Lower leg skin (tissue), 4 donors: ENCODE measurements at places on chromosomes 5 and 9.

DNA sequence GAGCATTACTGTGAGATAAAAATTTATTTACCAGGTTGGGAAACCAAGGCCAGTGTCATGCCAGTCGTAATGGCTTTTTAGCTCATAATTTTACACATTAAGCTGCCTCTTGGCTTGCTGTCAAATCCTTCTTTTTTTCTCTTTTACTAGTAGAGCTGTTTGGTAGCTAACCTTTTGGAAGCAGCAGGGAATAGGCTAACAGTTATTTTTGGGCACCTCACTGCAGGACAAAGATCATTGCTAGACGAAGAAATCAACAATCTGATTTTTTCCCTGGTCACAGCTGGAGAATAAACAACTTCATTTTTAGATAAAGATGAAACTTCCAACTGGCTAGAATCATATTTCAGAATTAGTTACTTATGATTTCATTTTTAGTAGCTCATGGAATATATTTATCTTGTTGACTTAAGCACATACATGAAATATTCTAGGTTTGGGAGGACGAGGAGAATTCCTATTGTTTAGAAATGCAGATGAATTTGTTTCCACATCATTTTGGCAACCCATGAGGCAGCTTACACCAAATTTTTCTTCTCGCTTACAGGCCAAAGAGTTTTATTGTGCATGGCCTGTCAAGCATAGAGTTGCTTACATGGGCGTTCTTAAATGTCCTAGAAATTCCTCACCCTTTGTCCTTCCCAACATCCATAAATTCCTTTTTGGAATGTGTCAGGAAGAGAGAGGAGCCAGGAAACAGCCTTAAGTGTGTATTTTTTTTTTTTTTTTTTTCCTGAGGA is 19.6 kb downstream of the TNC start:
- DNase-seq: no peak

DNA sequence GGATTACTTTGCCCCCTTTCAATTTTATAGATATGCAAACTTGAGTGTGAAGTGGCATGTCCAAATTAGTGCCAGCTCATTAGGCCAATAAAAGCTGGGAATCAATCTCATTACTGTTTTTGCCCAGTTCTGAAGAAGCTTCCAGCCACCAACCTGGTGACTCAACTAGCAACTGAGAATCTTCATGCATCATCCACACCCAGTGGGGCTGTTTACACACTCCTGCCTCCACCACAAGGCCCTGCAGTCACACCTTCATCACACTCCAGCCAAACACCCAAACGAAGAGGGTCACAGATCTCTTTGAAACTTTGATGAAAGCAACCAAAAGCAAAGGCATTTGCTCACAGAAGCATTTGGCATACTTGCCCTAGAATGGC is 41.3 kb upstream of the S1PR3 start:
- DNase-seq: no peak

- no peak for DNase-seq
Observed at GRCh38 chr5:53116597-53116996, 7.0 kb upstream of the MOCS2 start.

GRCh38 chr9:3955305-3955687 is 344.6 kb downstream of the GLIS3 start:
- no peak for DNase-seq

DNA sequence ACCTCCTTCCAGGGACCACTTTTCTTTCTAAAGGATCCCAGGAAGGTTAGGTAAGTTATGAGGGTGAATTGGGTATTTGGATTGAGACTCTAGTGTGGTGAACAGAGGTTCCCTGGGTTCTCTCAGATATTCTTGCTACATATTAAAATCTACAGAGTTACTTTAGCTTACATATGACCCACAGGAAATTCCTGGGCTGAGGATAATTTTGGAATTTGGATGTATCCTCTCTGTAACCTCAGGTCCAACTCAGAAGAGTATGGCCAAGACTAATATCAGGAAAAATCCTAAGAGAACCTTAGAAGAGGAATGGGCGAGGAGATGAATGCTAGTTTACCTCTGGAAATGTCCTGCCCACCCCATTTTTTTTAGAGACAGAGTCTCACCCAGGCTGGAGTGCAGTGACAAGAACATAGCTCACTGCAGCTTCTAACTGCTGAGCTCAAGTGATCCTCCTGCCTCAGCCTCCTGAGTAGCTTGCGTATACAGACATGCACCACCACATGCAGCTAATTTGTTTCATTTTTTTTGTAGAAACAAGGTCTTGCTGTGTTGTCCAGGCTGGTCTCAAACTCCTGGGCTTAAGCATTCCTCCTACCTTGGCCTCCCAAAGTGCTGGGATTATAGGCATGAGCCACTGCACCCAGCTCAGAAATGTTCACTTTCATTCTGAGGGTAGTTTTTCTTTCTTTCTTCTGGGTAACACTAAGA is 196.4 kb downstream of the ARHGEF28 start:
- no peak for DNase-seq

- DNase-seq: no peak
Observed at GRCh38 chr9:7216004-7216841, 458.4 kb downstream of the KDM4C start.

DNA sequence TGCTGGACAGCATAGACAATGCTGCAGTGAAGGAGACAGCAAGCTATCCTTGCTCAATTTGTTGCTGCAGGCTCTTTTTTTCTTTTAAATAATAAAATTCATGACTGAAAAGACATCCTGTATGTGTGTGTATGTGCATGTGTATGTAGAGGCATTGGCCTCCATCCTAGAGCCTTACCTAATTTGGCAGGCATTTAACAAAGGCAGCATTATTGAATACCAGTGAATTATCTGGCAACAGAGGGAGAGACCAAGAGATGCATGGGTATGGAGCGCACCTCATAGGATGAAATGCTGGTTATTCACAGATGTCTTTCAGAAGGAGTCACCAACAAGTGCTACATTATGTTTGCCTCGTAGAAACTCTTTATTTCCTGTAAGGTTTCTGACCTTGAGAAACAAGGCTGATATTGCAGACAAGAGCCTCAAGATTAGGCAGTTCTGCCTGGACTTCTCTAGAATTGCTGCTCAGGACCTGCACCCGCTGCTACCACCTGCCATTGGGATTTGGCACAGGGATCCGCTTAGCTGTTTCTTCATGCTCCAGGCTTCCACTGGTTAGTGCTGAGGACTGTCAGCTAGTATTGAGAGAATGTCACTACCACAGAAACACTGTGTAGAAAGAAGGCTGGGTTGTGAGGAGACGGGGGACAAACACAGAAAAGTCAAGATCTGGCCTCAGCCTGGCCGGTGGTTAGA is 247.7 kb upstream of the RFX3 start:
- DNase-seq: no peak

DNA sequence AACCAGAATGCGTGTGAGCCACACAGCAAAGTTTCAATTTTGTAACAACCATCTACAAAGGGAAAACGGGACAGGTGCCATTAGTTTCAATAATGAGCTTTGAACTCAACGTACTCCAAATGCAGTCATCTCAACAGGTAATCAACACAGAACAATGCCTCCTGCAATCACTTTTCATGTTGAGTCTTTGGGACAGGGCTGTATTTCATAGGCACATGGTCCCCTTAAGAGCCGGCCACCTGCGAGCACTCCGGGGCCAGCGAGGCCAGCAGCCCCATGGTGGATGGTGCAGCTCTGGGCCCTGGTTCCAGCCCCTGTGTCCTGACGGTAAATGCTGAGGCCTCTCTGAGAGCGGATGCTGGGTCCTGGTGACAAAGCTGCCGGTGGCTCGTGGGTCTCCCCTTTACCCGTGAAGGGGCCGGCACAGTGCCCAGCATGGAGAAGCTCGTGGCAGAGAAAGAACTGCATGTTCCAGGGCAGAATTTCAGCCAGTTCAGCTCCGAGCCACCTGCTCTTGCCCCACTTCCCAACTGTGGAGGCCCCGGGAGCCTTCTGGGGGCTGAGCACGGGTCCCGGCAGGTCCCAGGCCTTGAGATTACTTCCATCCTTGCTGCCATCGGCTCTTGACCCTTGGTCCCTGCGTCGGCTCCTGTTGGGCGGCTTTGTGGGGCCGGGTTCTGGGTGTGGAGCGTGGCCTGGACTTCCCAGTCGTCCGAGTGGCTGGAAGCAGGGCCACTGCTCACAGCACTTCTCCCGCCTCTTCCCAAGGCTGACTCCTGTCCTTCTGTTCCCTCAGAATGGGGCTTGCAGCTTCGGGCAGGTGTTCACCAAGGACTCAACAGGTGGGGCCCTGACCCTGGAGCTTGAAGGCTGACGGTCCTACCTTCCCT is 26.1 kb upstream of the RNU6ATAC start:
- DNase-seq: peak; percentile 81

DNA sequence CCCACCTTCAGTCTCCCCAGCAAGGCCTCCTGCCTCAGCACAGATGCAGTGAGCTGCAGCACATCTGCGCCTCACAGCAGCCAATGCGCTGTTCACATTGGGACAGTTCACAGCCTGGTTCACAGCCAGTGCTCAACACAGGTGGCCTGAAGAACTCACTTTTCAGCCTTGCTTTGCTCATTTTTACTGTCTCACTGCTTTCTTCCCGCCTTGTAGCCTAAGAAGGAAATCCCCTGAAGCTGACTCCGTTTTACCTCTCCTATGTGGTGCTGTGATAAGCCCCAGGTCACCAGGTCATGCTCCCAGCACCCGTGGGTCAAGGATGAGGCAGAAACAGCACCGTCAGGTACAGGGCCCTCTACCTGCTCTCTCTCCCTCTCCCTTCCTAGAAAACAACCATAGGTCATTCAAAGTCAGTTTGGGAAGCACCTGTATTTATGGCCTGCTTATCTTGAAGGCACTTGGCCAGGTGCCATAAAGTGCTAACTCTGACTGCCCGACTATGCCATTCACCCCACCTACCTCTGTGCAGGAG is 1.1 kb downstream of the GCNT4 start:
- no peak for DNase-seq

GRCh38 chr9:91120200-91120599 is 241.5 kb downstream of the AUH start:
- peak; percentile 42 for DNase-seq

GRCh38 chr9:3508078-3508431 is 17.7 kb downstream of the RFX3 start:
- DNase-seq: no peak

- peak; percentile 91 for DNase-seq
Observed at GRCh38 chr5:177086654-177087397, at the start of gene FGFR4. FGFR4 (plus strand) TSS chr5:177086915; CDS start chr5:177089603, 2,688 bp downstream.

DNA sequence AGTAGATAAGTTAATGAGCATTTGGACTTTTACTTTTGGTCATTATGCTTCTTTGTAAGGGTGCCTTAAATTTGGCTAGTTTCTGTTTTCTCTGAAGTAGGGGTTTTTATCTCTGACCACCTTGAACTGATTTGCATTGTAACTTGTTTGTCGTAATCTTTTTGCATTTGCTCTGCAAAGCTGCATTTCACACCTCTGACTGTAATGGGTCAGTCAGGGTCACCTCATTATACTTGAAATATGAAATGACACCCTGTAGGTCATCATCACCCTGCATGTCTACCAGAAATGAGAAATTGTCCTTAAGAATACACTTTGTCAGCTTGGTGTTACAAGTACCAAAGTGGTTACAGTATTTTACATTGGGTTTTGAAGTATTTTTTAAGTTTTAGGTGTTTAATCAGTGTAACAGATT is 74.0 kb downstream of the KCNN2 start:
- DNase-seq: no peak

- no peak for DNase-seq
Observed at GRCh38 chr9:76827296-76828080, 63.2 kb downstream of the PCA3 start.

GRCh38 chr5:36145311-36145710 is 6.4 kb downstream of the LMBRD2 start:
- no peak for DNase-seq

DNA sequence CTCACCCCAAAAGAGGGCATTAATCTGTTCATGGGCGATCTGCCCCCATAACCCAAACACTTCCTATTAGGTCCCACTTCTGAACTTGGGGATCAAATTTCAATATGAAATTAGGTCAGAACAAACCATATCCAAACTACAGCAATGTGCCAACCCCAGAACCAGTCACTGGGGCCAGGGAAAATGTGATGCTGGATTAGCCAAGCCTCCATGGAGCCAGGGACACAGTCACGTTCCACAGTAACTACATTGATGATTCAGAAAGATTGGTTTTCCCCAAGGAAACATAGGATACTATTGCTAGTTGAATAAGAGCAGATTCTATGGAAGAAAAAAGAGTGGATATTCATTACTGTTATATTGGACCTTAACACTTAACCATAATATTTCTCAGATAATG is 84.2 kb downstream of the GIN1 start:
- no peak for DNase-seq

GRCh38 chr9:115118879-115119218 is 892 bp upstream of the TNC start:
- DNase-seq: peak; percentile 85

- no peak for DNase-seq
Observed at GRCh38 chr5:40937075-40937474, 27.8 kb downstream of the C7 start.

DNA sequence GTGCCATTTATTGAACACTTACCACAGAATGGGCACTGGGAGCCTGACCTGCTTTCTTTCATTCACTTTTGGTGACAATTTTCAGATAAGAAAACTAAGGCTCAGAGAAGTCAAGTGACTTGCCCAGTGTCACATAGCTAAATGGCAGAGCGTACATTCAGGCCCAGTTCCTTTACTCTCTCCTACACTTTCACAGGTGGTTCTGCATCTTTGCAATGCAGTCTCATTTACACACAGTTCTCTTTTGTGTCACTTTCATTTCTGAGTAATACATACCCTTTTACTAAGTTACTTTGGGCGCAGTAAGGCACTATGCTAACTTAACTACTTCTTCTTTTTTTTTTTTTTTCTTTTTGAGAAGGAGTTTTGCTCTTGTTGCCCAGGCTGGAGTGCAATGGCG is 8.3 kb downstream of the NFIL3 start:
- no peak for DNase-seq

GRCh38 chr9:89138463-89139390 is 39.9 kb downstream of the SHC3 start:
- no peak for DNase-seq

- peak; percentile 13 for DNase-seq
Observed at GRCh38 chr9:94915476-94916450, 189.3 kb downstream of the AOPEP start.

DNA sequence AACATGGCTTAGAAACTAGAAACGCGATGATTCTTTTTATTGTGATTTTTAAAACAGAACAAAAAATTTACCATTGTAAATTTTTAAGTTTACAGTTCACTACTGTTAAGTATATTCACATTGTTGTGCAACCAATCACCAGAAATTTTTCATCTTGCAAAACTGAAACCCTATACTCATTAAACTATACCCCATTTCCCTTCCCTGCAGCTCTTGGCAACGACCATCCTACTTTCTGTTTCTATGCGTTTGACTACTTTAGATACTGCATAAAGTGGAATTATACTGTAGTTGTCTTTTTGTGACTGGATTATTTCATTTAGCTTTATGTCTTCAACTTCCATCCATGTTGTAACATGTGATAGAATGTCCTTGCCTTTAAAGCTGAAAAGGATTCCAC is 52.5 kb downstream of the SPOCK1 start:
- no peak for DNase-seq
